Activated T-helper 9 cell treated with anti-CD3 and anti-CD28 coated beads, Interleukin-2, amount 50 U/mL, for 16 hours (primary cell): ENCODE measurements at places on chromosomes 16 and 17.

DNA sequence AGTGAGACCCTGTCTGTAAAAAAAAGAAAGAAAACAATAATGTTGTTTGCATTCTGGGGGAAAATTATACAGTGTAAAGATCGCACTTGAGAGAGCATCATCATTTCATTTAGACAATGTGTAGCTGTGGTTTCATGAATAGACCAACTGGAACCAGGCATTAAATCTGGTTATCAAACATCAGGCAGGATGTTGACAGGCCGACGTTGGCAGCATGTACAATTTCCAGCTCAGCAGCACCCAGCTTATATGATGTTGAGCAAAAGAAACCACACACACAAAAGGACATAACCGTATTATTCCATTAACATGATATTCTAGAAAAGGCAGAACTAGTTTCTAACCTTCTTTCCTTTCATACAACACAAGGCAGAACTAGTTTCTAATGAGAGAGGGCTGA, 5.8 kb downstream of the MARVELD3 start:
- DNase-seq, result no peak

GRCh38 chr17:62994931-62995330, 28.9 kb downstream of the TANC2 start:
- no peak for DNase-seq

DNA sequence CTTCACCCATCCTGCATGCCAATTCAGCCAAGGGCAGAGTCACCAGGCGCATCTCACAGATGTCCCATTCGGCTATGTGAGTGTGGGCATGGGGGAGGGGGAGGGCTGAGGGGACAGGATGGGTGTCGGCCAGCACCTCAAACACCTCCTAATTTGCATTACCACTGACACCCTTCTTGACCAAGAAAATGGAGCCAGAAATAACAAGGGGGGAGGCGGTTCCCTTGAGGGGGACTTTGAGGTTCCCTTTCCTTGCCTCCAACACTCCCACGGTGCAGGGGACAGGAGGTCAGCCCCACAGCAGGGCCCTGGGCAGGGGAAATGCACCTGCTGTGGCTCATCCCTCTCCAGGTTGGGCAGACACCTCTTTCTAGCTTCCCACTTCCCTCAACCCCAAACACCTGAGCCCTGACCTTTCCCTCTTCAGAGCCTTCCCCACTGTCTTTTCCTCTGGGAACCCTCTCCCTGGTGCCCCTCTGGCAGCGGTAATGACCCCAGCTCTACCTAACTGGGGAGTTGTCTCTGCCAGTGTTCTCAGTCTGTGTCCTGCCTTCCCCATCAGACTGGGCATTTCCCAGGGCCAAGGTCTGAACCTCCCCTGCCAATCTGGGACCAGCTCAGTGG, 18.2 kb upstream of the TBX21 start:
- DNase-seq, result no peak

DNA sequence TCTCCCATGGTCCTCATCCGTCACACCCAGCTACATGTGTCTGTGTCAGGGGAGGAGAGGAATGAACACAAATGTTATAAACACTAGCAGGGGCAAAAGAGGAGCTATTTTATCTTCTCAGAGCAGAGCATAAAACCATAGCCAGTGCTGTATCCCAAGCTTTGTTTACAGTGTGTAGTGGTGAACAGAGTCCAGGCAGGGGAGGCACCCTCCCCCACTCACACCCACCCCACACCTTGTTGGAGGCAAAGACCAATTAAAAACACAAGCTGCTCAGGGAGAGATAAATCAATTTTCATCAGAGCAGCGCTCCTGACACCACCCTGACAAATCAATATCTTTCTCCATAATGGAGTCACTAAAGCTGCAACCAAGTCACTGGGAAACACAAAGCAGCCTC, 132.6 kb upstream of the CCL2 start:
- DNase-seq, result no peak

DNA sequence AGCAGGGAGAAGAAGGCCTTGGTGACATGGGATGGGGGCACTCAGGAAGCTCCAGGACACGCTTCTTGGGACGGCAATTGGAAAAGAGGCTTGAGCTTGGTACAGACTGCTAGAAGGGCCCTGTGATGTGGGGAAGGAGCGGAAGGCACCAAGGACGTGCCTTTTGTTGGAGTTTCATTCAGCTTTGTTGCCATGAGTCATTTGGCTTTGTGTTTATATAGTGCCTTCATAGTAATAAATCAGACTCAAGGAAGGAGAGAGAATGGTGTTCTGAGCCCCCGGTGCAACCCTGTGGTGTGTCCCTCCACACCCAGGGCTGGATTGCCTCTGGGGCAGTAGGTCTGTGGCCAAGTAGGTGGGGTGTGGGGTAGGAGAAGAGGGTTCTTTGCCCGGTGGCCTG, 7.4 kb upstream of the TBX4 start:
- DNase-seq, result no peak

- DNase-seq, result no peak
These were observed 215.9 kb upstream of the TNRC6C start for GRCh38 chr17:77742579-77742978.

GRCh38 chr16:81519301-81520150, 74.9 kb downstream of the CMIP start:
- no peak for DNase-seq

DNA sequence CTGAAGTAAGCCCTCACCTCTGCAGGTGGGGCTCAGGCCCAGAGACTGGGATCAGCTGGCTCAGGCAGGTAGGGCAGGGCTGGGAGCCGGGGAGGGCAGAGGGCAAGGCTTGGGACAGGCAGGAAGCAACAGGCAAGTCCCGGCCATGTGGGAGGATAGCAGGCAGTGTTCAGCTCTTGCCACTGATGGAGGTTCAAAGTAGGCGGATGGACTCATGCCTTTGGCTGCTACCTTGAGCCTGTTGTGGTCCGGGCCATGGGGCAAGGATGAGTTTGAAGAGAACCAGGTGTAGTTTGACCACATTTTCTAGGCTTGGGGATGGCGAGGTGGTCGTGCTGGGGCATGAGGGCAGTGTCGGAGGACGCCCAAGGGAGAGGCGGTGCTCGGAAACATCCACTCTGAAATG, 2.7 kb downstream of the PRCD start:
- DNase-seq, result no peak

- no peak for DNase-seq
These were observed 10.3 kb upstream of the SLC52A1 start for GRCh38 chr17:5045496-5045895.

- no peak for DNase-seq
These were observed 8.4 kb downstream of the HBQ1 start for GRCh38 chr16:188674-189073.

DNA sequence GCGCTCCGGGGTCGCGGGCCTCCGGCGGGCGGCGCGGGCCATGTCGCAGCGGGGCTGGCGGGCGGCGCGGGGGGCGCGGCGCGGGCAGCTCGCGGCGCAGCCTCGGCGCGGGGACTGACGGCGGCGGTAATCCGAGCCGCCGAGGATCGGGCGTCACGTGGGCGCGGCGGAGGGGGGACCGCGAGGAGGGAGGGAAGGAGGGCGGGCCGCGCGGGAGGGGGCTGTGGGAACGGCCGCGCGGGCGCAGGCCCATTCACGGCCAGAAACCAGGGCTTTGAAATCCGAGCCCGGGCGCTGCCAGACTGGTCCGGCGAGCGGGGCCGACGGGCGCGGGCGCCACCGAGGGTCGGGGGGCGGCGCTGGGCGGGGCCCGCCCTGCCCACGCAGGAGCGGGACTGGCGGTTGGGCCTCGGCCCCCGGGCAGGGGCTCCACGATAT, at the start of gene MTSS2:
Gene MTSS2 (minus strand): TSS at position 116 of the 438 bp plus-strand sequence. CDS start 262 bp downstream, outside the sequence.
- DNase-seq, result no peak

DNA sequence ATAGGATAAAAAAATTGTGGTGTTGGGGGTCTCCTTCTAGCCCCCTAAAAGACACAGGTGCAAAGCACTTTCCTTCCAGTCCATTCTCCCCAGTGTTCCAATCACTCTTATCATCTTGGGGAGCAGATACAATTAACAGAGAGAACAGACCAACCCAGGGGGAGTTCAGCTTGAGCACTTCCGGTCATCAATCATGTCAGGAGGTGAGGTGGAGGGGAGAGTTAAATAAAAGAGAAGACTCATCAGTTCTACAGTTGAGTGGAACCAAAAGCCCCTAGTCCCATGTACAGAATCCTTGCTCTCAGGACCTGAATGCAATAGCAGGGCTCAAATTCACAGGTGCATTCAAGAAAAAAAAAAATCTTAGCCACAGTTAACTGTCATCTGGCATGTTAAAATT, 122.3 kb downstream of the DYNLRB2 start:
- DNase-seq, result no peak

GRCh38 chr16:54446639-54447038, 160.1 kb upstream of the IRX3 start:
- no peak for DNase-seq

DNA sequence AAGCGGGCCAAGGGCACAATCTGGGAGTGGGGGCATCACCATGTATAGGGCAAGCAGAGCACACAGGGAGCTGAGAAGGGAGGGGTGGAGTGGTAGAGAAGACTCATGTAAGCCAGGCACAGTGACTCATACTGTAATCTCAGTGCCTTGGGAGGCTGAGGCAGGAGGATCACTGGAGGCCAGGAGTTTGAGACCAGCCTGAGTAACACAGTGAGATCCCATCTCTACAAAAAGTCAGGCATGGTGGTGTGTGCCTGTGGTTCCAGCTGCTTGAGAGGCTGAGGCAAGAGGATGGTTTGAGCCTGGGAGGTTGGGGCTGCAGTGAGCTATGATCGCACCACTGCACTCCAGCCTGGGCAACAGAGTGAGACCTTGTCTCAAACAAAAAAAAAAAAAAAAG, 40.8 kb downstream of the ARHGAP27 start:
- no peak for DNase-seq

GRCh38 chr16:9522614-9523013, 431.2 kb downstream of the HAPSTR1 start:
- no peak for DNase-seq

DNA sequence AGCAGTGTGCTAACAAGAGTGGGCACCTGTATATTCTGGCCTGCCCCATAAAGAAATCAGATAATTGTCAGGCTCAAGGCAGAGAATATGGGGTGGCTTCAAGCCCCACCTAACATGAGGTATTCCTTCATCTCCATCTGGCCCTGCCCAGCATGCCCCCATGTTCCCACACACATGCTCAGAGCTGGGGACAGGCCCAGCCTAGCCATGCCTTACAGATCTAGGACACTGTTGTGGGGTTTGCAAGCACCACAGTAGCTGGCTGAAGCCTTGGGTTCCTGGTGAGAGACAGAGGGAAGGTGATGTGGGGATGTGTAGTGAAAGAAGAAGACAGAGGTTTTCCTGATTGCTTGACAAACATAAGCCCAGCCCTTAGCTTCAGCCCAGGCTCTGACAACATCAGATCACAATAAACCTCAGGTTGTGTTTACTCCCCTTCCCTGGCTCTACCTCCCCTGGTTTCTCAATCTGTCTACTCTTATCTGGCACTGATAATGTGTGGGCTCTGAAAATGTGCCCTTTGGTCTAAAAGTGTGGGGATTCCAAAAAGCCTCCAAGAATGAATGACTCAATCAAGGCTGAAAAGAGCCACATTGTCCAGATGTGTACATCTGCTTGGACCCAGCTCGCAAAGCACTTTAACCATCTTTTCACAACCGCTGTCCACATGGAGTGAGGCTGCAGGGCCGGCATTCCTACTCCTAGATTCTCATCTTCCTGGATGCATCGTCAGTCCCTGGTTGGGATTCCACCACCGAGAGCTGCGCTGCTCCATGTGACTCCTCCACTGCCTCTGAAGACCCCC, 34.4 kb downstream of the CDRT4 start:
- DNase-seq, result no peak

DNA sequence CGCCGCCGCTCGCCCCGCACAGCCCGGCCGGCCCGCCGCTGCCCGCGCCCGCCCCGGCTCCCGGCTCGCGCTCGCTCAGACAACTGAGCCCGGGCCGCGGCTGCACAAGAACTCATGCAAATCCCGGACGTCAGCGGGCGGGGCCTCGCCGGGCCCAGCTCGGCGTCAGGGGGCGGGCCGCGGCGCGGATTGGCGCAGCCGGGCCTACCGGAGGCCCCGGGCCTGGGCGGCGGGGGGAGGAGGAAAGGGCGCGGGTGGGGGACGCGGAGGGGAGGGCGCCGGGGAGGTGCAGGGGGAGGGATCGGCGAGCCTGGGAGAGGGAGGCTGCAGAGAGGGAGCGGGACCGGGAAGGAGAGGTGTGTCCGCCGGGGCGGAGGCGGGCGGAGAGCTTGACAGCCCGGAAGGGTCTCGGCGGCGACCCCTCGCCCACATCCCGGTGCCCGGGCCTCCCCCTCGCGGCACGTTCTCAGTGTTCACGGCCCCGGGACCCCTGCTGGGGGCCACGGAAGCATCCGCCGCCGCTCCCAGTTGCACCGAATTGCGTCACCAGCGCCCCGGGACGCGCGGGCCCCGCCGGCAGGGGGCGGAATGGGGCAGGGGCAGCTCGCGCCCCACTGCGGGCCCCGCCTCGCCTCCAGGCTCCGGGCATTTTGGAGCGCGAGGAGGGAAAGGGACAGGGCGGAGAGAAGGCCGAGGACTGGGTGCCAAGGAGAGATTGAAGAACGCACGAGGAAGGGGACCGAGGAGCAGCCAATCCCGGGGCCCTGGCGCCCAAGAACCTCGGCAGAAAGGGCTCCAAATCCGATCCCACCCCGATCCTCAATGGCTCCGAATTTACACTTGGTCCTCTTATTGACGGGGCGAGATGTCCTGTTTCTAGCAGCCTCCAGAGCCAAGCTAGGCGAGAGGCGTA, at the start of gene CBX4:
Gene CBX4 (minus strand): TSS at position 85 of the 913 bp plus-strand sequence. CDS start 189 bp downstream, outside the sequence.
- peak; percentile 88 for DNase-seq

DNA sequence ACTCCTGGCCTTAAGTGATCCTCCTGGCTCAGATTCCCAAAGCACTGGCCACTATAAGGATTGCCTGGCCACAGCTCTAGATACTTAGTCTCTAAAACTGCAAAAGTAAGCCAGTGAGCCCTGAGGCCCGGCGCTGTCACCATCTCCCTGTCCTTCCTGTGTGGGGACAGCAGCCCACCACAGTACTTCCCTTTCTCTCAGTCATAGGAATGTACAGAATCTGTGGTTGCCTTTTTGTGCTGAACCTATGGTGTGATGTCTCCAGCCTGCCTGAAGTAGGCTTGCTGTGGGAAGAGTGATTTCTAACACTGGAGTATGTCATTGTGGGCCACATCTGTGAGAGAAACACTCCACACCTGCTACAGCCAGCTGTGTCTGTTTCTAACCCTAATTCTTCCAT, 24.7 kb downstream of the NTAN1 start:
- DNase-seq, result no peak

DNA sequence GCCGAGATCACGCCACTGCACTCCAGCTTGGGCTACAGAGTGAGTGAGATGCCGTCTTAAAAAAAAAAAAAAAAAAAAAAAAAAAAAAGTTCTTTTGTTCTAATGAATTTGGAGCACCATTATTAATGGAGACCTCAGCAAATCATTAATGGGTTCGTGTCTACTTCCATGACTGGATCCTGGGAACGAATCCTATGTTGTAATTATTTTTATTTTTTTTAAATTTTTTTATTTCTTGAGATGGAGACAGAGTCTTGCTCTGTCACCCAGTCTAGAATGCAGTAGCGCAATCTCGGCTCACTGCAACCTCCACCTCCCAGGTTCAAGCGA, 30.7 kb downstream of the SPOP start:
- no peak for DNase-seq

GRCh38 chr16:24526701-24527495, 12.5 kb upstream of the RBBP6 start:
- DNase-seq, result no peak
